ENCODE measurements at places on chromosomes 2 and 18.

- DNase-seq: no peak
Observed at GRCh38 chr2:38622210-38622609, 19.5 kb upstream of the HNRNPLL start.

- no peak for DNase-seq
Observed at GRCh38 chr2:121480826-121481225, 49.9 kb upstream of the RNU4ATAC start.

- DNase-seq: no peak
Observed at GRCh38 chr2:241074065-241074818, 27.8 kb downstream of the MTERF4 start.

GRCh38 chr2:165163761-165164160 lies 40.1 kb downstream of the SCN3A start:
- no peak for DNase-seq

- no peak for DNase-seq
Observed at GRCh38 chr2:68673631-68674030, 30.3 kb downstream of the PROKR1 start.

DNA sequence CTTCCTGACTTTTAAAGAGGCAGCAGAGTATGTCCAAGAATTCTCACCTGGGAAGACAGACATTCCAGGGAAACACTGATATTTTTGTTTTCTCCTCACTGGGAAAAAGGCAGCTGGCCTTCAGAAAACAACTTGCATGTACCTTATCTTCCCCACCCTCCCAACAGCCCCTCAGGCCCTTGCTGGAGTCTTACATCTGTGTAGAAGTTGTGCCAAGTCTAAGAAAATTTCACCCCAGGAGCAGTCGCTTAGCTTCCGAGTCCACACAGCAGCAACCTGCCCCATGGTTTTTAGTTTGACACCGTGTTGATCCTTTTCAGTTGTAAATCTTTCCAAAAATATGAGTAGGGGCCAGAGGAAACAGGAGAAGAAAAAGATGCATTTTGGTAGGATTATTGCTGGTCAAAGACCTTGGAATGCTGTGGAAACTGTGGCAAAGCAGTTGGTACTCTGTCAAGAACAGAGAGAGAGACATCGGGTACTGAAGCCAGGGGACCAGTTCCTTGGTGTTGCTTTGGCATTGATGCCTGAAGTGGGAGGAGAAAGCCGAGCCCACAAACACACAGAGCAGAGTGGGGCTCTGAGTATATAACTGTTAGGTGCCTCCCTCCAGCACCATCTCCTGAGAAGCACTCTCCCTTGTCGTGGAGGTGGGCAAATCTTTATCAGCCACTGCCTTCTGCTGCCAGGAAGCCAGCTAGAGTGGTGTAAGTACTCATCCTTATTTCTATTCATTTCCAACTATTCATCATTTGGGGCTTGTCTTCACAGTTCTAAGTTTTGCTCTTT lies at the start of gene SLC14A1:
Gene SLC14A1, plus strand, starts transcription at position 615 of the 789 bp plus-strand sequence. CDS start 6,140 bp downstream, outside the sequence.
- DNase-seq: no peak

DNA sequence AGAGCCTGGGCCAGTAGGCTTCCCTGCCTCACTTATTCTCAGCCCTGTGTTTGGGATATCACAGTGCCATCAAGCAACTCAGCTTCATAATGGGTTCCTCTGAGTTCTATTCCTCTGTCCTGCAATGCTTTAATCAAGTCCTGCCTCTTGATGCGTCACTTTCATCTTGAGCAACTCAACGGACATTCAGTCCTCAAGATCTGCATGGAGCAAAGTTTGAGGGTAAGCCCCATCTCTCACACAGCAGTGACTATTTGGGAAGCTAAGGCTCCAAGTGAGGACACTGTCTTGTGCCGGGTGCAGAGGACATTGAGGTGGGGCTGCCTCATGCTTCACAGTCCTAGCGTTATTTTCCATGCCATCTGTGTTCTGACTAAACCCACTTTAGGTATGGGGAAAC lies 50.9 kb upstream of the PLB1 start:
- DNase-seq: no peak

DNA sequence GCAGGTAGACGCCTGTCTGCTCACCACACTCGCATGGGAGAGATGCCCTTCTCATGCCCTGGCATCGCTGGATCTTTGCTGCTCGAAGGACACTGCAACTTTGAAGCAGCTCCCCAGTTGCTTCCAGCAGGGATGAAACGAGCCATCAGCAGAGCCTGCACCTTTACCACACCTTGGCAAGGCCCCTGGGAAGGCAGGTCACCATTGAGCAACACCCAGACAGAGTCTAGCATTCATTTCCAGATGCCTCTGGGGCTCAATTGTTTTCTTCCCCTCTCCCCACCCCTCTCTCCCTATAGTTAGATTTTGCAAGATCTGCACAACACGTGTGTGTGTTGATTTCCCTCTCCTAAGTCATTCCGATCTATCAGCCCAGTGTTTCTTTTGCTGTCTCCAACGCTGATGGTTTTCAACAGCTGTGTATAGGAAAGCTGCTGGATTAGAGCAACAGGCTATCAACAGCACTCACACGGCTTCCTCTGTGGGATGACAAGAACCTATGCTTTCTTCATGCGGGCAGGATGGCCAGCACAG lies 25.6 kb upstream of the INHBB start:
- no peak for DNase-seq

DNA sequence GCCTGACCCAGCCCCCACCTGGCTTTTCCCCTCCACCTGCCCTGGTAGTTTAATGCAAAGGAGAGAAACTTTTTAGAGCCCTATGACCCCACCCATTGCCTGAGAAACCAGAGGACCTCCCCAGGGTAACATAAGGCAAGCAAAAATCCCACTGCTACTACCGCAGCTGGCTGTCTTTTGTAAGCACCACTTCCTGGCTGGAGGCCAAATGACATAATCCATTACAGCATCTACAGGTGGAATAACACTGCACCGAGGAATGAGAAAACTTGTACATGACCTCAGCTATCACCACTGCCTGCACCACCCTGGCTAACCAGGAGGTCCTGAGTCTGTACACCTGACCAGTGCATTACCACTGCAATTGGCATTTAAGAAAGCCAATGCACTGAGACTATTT lies 149.6 kb upstream of the GALNT5 start:
- no peak for DNase-seq

DNA sequence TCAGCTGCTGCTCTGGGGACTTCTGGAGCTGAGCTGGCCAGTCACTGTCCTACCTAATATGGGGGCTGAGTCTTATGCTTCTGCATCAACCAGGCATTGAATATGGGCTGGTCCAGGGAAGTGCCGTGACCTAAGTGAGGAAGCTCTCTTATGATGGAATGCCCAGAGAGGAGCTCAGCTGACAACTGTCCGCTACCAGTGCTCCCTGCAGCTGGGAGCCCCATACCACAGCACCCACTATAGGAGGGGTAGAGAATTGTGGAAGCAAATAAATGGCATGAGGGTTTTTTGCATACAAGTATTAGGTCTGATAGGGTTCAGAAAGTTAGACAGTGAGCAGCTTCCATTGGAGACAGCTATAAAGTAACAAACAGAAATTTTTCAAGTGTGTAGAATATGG lies 4.5 kb downstream of the TIMM21 start:
- no peak for DNase-seq

GRCh38 chr2:222522082-222522481 lies 97.7 kb downstream of the SGPP2 start:
- no peak for DNase-seq

DNA sequence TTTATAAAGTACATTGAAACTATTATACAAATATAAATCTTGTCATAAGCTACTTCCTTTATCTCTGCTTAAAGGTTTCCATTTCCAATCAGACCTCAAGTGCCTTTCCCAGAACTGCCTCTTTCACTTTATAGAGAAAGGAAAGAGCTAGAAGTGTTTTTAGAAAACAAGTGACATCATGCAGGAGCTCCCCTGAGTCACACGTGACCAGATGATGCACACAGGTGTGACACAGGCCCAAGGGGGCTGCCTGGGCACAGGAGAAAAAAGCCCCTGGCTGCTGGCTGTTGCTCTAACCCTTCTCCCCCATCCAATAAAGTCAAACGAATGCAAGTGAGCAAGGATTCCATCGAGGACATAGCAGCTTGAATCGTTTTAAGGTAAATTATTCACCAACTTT lies 21.4 kb upstream of the SH3BP4 start:
- DNase-seq: no peak

GRCh38 chr2:28052691-28053090 lies 162.2 kb downstream of the BABAM2 start:
- no peak for DNase-seq

DNA sequence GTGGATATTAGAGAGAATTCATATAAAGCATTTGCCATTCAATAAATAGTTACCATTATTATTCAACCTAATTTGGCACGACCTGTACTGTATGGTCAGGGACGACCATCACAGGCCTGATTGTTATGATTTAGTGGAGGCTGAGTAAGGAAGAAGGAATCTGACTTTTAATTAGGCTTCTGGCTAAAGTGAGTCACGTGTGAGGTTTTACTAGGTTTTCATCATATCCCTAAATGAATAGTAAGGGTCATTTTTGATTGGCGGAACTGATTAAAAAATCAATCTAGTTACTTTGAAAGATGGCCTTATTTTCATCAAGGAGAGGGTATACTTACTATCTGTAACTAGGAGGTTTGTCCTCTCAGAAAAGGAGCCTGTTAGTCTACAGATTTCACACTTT lies 143.4 kb downstream of the ADCYAP1 start:
- DNase-seq: no peak

DNA sequence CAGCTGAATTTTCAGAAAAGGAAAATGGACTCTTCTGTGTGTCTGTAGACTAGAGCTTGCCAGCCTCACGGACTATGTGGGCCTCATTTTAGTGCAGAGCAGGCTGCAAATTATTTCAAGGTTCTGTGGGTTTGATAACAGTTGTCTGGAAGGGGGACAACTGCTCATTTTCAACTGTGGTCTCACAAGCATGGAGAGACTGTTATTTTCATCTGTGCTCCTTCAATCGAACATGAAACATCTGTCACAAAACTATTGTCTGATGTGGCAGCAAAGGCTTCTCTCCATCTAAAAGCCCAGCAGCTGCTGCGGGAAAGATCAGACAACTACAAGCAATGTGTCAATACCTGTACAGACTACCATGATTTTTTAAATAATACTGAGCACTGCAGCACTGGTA lies 211.8 kb downstream of the LRRTM4 start:
- no peak for DNase-seq

- DNase-seq: no peak
Observed at GRCh38 chr2:32835148-32835547, 111.6 kb upstream of the LTBP1 start.

DNA sequence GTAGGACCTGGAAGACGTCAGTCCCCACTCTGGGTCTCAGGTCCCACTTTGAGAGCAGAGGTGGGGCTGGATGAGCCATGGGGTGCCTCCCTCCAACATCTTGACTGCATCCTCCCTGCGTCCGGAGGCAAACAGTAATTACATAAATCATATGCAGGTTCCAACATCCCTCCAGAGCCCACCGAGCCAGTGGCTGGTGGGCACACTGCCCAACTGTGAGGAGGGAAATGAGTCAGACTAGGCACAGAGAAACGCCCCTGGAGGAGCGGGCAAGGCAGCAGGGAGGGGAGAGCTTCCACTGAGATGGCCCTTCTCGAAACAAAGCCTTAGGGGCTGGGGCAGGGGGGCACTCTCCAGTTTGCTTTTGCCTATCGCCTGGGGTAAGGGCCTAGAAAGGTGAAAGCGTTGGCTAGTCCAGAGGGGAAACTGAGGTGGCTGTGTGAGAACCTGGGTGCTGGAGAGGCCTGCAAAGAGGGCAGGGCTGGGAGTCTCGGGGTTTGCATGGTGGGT lies 168.2 kb upstream of the MYCN start:
- no peak for DNase-seq

GRCh38 chr2:175518206-175518605 lies 336.7 kb upstream of the ATP5MC3 start:
- DNase-seq: no peak

DNA sequence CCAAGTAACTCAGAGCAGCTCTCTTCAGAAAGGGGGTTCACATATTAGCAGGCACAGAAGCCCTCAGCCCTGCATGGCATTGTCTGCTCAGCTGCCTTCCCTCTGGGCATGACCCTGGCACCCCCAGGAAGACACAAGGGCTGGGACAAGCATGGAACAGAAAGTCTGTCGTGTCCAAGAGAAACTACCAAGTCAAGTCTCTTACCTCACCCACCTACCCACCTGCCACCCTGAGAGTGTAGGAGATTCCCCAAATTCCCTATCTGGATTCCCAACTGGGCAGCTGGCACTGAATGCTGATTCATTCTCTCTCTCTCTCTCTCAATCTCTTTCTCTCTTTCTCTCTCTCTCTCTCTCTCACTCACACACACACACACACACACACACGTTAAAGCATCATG lies 21.6 kb downstream of the SMAD7 start:
- no peak for DNase-seq

- no peak for DNase-seq
Observed at GRCh38 chr18:35415511-35416073, 38.5 kb upstream of the ZNF396 start.

- no peak for DNase-seq
Observed at GRCh38 chr2:86211796-86212188, 12.5 kb downstream of the MRPL35 start.

- no peak for DNase-seq
Observed at GRCh38 chr2:3179208-3179607, 198.4 kb downstream of the EIPR1 start.

- DNase-seq: no peak
Observed at GRCh38 chr2:214995926-214996670, 142.3 kb downstream of the ABCA12 start.

DNA sequence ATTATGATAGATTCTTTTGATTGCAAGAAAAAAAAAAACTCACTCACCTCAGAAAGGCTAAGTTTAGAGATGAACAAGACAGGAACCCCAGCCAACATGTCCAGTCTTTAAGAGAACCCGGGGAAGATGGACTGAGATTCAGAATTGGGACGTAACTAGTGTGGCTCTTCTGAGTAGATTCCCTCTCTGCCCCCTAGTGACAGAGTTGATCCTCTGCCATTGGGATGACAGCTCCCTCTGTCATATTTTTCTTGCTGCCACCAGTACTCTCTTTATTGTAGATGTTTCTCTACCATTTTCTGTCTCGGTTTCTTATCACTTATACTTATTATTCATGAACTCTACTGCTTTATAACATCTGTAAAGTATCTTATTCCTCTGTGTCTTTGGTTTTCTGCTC lies 77.7 kb downstream of the GULP1 start:
- DNase-seq: no peak

DNA sequence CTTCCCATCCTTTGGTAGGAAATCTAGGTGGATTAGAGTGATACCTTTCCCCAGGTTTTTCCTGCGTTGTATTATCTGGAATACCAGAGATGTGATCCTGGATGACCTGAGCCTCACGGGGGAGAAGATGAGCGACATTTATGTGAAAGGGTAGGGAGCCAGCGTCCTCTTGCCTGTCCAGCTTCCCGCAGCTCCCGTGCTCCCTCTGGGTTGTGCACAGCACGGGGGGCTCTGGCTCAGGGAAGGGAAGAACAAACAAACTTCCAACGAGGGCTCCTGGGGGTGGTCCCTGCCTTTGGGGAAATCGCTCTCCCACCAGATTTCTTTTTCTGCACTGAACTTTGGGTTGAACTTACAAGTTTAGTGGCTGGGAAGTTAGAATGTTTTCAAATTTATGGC lies 215.7 kb downstream of the DYSF start:
- no peak for DNase-seq
